ENCODE measurements at places on chromosomes 12 and 14.

GRCh38 chr12:82942521-82942920 lies 255.8 kb downstream of the TMTC2 start:
- DNase-seq = no peak

DNA sequence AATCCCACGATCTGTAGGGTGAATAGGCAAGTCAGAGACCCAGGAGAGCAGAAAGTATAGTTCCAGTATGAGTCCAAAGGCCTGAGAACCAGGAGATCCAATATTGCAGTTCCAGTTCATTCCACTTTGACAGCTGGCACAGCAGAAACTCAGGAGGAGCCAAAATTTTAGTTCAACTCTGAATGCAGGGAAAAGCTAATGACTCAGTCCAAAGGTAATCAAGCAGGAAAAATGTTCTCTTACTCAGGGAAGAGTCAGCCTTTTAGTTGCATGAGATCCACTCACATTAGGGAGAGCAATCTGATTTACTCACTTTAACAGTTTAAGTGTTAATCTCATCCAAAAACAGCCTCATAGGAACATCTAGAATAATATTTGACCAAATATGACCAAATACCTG lies 130.2 kb upstream of the LRFN5 start:
- DNase-seq = no peak

GRCh38 chr14:88496414-88496813 lies 58.4 kb downstream of the PTPN21 start:
- DNase-seq = no peak

DNA sequence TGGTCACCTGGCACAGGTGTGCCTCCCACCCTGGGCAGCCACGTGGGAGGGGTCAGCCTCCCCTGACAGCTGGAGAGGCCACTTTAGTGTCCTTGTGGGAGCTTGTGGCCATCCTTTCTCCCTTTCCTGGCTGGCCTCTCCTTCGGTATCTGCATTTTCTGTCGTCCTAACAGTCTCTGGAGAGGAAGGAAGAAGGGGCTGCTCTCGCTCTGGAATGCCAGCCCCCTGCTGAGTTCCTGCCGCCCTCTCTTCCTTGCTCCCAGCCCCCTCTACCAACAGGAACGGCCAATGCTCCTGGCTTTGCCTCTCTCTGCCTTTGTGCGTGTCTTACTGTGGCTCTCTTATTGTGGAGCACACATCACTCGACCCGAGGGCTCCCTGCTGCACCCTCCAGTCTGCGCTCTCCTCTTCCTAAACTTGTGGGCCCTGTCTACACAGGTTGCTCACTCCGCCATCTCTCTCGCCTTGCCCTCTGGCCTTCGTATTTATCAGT lies 70.8 kb downstream of the FBXL14 start:
- no peak for DNase-seq

- DNase-seq = no peak
Observed at GRCh38 chr12:96623656-96624217, 134.4 kb downstream of the CFAP54 start.

GRCh38 chr12:110627500-110628195 lies 13.7 kb downstream of the TCTN1 start:
- DNase-seq = no peak

DNA sequence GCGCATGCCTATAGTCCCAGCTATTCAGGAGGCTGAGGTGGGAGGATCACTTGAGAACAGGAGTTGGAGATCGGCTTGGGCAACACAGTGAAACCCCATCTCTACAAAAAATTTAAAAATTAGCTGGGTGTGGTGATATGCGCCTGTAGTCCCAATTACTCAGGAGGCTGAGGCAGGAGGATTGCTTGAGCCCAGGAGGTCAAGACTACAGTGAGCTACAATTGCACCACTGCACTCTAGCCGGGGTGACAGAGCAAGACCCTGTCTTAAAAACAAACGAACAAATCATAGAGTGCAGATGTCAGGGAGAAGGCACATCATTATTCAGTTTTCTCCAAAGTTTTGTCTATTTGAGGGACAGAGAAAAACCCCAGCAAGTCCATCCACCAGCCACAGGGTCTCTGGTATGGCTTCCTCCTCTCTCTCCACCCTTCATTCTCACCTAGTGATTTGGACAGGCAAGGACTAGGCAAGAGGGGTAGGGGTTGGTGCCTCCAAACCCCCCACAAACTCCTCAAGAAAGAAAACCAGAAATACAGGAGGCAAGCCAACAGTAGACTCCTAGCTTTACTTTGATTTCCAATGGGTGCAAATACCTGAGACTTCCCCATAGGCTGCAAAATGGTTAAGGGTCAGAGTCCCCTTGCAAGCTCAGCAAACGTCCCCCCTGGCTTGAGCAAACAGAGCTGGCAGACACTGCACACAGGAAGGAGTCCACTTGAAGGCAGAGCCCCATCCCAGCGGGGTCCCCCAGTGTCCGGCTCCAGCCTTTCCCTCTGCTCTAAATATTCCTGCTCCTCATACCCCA lies 26.5 kb upstream of the RPLP0 start:
- DNase-seq = no peak

DNA sequence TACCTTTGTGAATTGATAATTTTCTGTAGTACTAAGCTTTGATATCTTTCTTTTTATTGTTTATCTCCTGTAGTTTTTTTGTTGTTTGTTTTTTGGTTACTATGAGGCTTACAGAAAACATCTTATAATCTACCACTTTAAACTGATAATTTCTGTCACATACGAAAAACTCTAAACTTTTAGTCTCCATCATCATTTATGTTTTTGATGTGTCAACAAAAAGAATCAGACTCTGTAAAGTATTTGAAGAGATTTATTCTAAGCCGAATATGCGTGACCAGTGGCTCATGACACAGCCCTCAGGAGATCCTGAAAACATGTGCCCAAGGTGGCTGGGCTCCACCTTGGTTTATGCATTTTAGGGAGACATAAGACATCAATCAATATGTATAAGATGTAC lies 167.1 kb upstream of the ARHGAP5 start:
- no peak for DNase-seq

- no peak for DNase-seq
Observed at GRCh38 chr12:58502841-58503240, 417.5 kb downstream of the LRIG3 start.

- no peak for DNase-seq
Observed at GRCh38 chr12:77949943-77950342, 119.2 kb downstream of the NAV3 start.

DNA sequence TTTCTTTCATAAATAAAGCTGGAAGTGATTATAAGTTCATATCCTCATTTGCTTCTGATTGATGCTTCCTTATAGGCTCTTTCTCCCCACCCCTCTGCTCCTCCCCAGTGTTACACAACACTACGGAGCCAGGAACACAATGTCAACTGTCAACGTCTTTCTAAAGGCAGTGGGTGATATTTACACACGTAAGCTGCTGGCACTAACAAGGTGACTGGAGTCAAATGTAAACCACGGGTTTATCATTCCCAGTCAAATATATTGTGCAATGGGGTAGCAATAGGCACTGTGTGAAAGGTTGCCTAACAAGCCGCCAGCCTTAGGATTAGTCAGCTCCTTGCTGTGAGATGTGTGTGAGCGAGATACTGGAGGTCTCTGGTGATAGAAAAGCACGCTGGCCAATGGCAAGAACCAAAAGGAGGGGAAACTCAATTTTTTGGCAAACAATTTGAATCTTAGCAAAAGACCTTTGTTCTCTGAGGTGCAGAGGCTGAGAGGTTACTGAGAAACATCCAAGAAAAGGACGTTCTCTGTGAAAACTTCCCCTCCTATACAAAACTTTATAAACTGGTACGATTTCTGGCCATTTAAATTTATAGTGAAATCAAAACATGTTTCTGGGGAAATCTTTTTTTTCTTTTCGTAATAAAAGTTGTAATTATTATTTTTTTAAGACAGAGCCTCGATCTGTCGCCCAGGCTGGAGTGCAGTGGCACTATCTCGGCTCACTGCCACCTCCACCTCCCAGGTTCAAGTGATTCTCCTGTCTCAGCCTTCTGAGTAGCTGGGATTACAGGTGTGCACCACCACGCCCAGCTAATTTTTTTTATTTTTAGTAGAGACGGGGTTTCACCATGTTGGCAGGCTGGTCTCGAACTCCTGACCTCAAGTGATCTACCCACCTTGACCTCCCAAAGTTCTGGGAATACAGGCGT lies 22.3 kb upstream of the HECTD1 start:
- no peak for DNase-seq

GRCh38 chr14:78710963-78711362 lies 540.8 kb downstream of the NRXN3 start:
- no peak for DNase-seq

GRCh38 chr14:101854366-101854765 lies 92.9 kb downstream of the PPP2R5C start:
- no peak for DNase-seq

GRCh38 chr12:123232807-123233504 lies at the start of the genes MPHOSPH9 and MTRFR:
MPHOSPH9 (minus strand) TSS chr12:123233141; CDS start chr12:123230364, 2,777 bp downstream.
MTRFR (plus strand) TSS chr12:123233436; CDS start chr12:123253675, 20,239 bp downstream.
- peak; percentile 98 for DNase-seq

DNA sequence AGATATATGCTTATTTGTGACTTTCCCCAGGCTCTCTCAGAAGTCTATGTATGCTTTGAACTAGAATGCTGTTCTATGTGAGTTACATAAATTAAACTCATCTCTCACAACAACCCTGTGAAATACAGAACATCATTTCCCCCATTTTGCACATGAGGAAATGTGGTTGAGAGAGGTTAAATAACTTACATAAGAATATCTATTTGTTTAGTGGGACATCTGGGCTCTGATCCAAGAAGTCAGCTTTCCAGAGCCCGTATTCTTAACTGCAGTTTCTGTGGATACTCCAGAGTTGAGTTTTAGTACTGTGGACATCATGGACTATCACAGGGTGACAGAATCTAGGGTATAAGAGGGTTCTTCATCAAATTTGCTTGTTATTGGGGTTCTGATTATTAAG lies 242.5 kb upstream of the ARHGAP5 start:
- no peak for DNase-seq

GRCh38 chr12:96502477-96502876 lies 13.1 kb downstream of the CFAP54 start:
- DNase-seq = no peak

- no peak for DNase-seq
Observed at GRCh38 chr12:5514016-5514415, 82.1 kb downstream of the NTF3 start.

- DNase-seq = no peak
Observed at GRCh38 chr14:38481952-38482678, 226.2 kb upstream of the CLEC14A start.

- no peak for DNase-seq
Observed at GRCh38 chr12:50788561-50788960, 24.7 kb downstream of the ATF1 start.

GRCh38 chr12:7061596-7061995 lies 1.1 kb downstream of the C1S start:
- no peak for DNase-seq

- no peak for DNase-seq
Observed at GRCh38 chr12:65208125-65208524, 38.7 kb downstream of the LEMD3 start.

DNA sequence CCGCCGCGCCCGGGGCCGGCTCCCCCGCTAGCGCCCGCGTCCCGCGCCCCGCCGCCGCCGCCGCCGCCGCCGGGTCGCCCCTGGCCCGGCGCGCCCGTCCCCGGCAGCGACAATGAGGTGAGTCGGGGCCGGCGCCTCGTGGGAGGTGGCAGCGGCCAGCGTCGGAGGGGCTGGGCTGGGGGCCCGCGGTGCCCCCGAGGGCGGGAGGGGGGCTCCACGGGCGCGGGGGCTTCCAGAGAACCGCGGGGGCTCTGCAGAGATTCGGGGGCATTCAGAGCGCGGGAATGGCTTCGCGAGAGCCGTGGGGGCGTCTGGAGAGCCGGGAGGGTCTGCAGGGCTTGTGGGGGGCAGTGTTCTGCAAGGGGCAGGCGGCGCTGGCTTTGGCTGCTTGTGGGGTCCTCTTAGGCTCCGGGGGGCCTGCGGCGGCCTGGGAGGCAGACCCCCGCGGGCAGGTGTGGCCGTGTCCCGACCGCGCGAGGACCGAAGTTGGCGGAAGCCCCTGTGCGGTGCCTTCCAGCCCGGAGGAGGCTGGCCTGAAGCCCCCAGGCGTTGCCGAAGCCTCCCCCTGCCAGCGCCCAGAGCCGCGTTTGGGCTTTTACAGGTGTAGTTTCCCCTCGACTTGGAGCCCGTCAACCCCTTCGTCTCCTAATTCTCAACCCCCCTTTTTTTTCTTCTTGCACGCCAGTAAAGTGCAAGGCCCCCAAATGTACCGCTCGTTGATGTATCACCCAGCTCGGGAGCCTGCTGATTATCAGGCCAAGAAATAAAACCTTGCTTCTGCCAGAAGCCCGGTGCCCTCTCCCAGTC lies 93.1 kb upstream of the EVL start:
- DNase-seq = peak; percentile 12

DNA sequence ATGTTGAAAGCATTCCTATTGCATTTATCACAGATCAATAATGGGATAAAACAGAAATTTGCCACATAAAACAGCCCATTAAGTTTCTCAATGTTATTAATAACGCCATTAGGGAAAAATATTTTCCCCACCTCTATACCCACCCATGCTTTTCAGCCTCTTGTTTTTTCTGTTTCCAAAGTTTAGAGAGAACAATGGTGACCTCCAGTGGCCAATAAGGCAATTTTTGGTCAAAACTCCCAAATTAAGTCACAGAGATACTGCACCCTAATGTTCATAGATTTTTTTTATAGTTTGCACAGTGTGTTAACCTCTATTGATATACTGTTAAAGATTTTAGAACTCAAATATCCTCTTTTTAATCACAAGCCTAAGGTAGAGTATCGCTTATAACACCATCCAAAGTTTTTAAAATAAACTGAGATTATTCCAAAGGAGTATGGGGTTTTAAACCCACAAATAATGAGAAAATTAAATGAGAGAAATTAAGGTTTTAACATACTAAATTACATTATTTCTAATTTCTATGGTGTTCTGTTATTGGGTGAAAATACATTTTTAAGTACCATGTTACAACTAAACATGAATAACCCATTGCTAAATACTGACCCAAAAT lies 184.7 kb upstream of the DCN start:
- DNase-seq = no peak

- no peak for DNase-seq
Observed at GRCh38 chr14:94125659-94126418, 3.6 kb downstream of the IFI27L2 start.

- DNase-seq = no peak
Observed at GRCh38 chr12:8911606-8912268, 2.6 kb upstream of the PHC1 start.

DNA sequence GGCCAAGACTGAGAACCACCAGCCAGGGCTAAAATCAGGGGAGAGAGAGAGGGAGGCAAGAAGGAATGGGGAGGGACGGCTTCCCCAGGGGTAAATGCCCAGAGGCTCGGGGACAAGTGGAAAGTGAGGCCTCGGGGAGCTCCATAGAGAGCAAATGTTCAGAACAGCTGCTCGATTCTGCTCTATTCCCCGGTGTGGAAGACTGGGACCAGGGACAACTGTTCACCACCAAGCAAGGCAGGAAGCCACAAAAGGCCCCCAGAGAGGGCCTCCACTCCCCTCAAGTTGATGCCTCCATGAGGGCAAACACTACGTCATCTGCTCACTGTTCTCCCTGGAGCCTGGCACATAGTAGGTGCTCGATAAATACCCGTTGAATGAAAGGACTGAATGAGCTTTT lies 53.5 kb downstream of the IRF2BPL start:
- no peak for DNase-seq

- no peak for DNase-seq
Observed at GRCh38 chr12:54053003-54053750, 458 bp upstream of the HOXC4 start.

- no peak for DNase-seq
Observed at GRCh38 chr12:66925083-66925482, 246.2 kb upstream of the GRIP1 start.

GRCh38 chr12:25578411-25579143 lies 25.5 kb upstream of the LMNTD1 start:
- no peak for DNase-seq

- no peak for DNase-seq
Observed at GRCh38 chr12:94057262-94058151, 90.9 kb upstream of the PLXNC1 start.

Data from stimulated activated naive CD4-positive, alpha-beta T cell treated with Interleukin-2 at 50 U/mL for 16 hours (primary cell).